ENCODE measurements at places on chromosomes 7 and 10.

DNA sequence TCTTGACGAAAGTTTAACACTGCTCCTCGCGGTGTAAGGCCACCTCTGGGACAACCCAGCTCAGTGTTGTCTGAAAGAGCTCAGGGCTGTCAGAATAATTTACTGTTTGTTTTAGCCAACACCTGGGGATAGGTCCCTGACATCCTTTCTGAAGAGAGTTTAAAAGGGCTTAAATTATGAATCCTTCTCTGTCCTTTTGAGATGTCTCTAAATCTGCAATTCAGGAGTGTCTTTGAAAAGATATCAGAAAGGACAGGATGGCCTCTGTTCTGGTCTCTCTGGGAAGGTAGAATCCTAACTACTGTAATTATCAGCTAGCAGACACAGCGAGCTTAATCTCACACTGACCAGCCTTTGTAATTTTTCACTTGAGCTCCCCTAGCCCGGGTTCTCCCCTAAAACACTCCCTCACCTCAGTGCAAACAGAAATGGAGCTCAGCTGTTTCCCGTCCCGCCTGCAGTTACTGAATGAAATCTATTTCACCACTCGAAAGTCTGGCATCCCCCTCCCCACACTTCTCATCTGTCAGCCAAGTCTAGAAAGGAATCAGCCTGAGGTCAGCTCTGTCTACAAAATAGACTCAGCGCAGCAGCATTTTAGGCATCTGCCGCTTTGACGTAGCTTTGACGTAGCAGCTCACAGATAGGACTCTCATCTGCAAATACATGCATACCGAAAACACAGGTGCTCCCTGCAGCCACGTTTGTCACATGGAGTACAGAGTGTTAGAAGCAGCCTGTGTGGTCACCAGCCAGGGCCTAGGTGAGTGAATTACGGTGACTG is 4.8 kb downstream of the DYNC2I1 start:
- DNase-seq: no peak
- no peaks in the 10 kb centered on the region for H3K27me3 ChIP-seq
- H3K4me1 ChIP-seq: peaks cover 47% of the 10 kb centered on the region

DNA sequence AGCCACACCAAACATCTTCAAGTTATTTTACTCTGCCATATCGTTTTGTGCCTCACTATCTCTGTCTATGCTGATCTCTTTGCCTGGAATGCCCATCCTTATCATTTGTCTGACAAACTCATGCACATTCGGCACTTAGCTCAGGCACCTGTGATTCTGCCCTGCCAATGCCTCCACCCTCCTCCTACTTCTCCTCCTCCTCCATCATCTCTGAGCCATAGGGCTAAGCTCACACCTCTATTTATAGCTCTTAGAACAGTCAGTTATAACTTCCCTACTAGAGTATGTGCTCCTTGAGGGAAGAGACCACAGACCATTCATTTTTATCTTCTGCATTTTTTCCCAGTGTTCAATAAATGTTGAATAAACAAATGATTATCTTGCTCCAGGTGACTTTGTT is 51.2 kb upstream of the CDK13 start:
- no peak overlapping the region for H3K27ac ChIP-seq
- H3K36me3 ChIP-seq: no peaks in the 10 kb centered on the region
- H3K27me3 ChIP-seq: peaks cover 8% of the 10 kb centered on the region
- no peak for DNase-seq
- H3K4me3 ChIP-seq: no peak overlapping the region

DNA sequence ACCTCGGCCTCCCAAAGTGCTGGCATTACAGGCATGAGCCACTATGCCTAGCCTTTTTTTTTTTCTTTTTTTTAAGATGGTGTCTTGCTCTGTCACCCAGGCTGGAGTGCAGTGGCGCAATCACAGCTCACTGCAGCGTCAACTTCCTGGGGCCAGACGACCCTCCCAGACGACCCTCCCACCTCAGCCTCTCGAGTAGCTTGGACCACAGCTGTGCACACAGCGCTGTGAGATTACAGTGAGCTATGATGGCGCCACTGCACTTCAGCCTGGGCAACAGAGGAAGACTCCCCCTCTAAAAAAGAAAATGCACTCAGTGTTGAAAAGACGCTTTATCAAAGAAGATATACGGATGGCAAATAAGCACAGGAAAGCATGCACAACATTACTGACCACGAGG is 16.5 kb upstream of the WIPI2 start:
- no peak for DNase-seq
- no peaks in the 10 kb centered on the region for H3K36me3 ChIP-seq
- no peak overlapping the region for H3K27ac ChIP-seq
- no peaks in the 10 kb centered on the region for H3K4me1 ChIP-seq
- no peak overlapping the region for H3K4me3 ChIP-seq
- H3K27me3 ChIP-seq: no peaks in the 10 kb centered on the region

- H3K27ac ChIP-seq: no peak overlapping the region
- H3K27me3 ChIP-seq: no peaks in the 10 kb centered on the region
- no peak overlapping the region for H3K4me3 ChIP-seq
- H3K36me3 ChIP-seq: no peaks in the 10 kb centered on the region
Observed at GRCh38 chr7:150958597-150958996, 19.5 kb downstream of the KCNH2 start.

Measured in Panc1 (cell line).